ENCODE measurements at places on chromosomes 5 and 9.

DNA sequence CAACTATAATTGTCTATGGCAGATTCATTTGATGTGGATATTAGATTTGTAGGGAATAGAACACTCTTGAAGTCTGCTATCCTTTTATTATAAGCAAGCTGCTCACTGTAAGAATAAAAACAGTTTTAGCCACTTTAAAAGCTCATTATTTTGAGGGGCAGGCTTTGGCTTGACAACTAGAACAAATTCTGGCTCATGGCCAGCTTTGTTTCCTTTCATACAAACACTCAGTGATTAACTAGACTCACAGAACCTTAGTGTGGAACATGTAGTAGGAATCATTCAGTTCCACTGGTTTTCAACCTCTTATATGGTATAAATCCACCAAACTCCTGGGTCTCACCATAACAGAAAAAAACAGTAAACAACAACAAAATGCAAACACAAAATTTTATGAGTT lies 27.4 kb upstream of the CEP120 start:
- DNase-seq, result no peak

GRCh38 chr9:126049088-126049487 lies 277.5 kb upstream of the MVB12B start:
- no peak for DNase-seq

DNA sequence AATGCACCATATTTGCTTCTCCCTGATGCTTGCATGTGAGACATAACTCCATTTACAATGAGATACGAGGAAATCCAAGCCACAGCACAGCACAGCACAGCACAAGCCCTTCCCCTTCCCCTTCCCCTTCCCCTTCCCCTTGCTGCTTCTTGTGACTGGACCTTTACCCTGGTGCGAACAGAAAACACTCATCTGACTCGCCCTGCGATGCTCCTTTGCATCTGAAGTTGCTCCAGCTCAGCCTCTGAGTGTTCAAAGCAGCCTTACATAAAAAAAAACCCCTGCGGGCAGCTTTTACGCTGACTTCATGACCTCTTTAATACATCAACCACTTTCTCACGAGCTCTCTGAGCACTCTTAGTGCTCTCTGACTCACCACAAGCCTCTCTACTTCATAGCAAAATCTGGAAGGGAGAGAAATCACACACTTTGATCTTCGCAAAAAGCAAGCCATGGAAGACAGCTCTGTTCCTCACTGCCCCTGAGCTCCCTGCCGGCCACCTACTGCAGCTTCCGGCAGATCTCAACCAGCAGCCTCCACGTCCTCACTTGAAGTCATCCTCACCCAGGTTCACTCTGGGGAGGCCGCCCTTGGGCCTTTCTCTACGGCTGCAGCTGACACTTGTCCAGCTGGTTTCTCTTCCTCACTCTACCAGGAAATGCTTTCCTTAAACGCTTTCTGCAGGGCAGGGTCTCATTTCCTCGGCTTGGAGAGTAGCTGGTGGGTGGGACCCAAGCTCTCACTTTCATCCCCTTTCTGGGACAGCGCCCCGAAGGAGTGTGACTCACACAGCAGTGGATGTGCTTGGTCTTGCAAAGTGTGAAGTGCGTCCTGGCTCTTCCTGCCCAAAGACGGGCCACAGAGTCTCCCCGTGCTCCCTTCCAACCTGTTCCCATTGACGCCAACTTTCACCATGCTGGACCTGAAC lies 5.3 kb downstream of the SLC34A1 start:
- no peak for DNase-seq

DNA sequence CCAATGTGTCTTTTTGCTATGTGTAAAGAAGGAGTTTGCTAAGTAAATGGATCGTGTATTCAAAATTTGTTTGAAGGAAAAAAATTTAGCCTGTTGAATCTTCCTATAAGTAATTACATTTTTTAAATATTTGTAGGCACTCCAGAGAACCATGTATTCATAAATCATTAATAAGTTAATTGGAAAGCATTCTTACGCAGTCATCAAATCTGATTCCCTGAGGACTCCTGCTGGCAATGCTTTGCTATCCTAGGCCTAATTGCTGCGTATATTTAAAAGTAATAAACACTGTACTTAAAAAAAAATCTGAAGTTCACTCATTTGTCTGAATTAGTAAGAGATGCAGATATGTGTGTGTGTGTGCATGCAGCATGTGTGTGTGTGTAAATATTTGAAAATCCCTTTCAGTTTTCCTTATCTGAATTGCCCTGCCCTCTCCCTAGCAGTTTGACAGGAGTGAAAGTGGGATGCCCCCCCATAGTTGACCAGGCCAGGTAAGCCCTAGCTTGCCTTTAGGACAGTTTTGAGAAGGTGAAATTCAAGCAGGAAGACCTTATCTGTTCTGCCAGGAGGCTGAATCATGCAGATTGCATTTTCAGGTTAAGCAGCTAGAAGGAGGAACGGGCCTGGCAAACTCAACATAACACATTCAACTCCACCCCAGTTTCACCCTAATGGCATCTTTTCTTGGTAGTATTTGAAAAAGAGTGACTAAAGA lies 81.2 kb upstream of the DNAH5 start:
- peak; percentile 10 for DNase-seq

GRCh38 chr9:89036891-89037290 lies 45.6 kb downstream of the S1PR3 start:
- DNase-seq, result no peak

DNA sequence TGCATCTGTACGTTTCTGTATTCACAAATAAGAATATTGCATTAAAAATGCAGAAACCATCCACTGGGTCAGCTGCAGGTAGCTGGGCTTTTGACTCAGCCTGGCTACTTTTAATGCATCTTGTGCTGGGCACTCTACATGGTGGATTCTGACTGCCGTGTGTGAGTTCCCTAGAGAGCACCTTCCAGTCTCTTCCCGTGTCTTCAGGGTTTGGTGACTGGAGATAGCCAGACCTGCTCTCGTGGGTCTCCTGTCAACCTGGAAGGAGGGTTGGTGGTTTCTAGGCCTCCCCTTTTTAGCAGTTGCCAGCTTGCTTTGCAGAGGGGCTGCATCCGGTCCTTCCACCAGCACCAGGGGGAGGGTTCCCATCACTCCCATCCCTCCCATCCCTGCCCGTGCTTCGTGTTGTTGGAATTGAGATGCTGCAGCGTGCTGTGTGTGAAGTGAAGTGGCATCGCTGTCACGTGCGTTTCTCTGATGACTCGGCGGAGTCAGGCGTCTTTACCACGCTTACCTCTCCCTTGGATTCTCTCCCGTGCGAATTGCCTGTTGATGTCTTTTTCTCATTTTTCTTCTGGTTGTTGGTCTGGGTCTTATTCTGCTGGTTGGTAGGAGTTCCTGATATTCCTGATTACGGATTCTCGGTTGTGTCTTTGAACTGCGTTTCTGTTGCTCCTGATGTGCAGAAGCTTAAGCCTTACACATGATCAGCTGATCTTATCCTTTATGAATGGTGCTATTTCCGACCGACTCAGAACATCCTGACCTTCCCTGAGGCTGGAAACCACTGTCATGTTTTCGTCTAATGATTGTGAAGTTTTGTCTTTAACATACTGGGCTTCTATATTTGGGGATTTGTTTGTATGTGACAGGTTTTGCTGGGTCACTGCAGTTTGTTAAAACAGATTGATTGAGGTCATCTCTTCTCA lies 16.9 kb downstream of the FBXW5 start:
- DNase-seq, result no peak

GRCh38 chr9:96440671-96441199 lies 9.2 kb upstream of the HABP4 start:
- no peak for DNase-seq

GRCh38 chr9:115548609-115549260 lies 430.8 kb upstream of the TNC start:
- peak; percentile 96 for DNase-seq

DNA sequence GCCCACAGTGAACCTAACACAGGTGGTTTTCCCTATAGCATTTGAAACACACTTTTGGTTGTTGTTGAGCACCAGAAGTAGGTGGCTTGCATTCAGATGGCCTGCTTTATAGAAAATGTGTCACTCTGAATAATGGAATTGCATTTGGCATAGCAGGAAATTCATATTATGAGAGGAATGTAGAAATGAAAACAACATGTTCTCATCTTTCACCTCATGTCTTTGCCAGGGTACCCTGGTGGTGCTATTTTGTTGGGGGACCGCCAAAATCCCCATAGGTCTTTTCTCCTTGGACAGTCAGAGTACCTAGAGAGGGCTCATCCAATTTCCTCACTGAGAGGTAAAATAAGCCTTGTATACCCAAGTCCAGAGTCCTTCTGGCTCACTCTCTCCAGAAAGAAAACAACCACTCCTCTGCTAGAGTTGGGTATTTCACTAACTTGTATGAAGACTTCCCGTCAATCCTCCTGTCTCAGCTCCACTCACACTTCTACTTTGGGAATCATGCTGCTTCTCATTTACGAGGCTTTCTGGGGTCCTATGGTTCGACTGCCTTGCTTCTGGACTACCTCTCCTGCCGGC lies 67.4 kb downstream of the MRPS27 start:
- no peak for DNase-seq

DNA sequence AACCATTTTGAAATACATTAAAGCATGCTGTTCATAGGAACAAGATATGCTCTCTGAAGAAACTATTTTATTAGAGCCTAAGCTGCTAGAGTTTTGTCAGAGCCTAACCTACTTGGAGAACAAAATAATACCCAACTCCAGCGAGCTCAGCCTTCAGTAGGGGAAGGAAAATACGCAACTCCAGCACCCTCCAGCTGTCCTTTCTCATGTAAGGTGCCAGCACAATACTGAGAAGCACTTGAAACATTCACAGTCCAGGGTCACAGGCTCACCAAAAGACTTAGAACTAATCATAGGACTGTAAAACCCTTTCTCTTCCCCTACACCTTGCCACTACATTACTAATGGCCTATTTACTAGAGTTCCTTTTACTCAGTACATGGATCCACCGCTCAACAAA lies 18.9 kb downstream of the DPYSL3 start:
- no peak for DNase-seq

DNA sequence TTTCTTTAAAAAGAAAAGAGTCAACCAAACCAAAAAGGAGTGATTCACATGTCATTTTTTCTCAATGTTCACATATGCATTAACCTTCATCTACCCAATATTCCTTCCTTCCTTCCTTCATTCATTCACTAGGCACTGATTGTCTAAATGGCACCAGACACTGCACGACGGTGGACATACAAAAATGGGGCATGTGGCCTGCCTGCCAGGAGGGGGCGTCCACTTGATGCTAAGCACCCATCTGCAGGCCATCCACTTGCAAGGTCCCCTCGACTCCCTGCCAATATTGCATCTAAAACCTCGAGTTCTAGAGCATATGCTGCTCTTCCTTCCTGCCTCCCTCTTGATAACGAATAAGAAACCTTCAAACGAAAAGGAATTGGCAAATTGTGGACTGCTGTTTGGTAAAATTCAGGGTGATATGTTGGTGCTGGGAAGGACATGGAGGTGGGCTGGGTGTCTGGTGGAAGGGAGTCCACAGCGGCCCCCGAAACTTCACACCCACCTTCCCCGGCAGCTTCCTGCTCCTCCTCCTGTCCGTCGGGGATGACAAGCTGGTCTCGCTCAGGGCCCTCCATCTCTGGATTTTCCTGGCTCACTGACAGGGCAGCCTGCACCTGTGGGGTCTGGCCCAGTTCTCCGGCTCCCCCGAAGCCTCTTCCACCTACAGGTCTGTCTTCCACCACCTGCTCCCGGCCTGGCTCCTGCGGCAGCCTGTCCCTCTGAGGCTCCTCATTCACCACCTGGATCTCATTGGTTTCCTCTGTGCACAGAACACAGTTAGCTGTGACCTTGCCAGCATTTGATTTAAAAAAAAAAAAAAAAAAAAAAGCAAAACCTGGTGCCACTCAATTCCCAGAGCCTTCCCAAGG lies 64.3 kb downstream of the GOLM1 start:
- DNase-seq, result no peak

- DNase-seq, result no peak
These were observed 13.1 kb downstream of the SELENOP start for GRCh38 chr5:42798284-42799240.

DNA sequence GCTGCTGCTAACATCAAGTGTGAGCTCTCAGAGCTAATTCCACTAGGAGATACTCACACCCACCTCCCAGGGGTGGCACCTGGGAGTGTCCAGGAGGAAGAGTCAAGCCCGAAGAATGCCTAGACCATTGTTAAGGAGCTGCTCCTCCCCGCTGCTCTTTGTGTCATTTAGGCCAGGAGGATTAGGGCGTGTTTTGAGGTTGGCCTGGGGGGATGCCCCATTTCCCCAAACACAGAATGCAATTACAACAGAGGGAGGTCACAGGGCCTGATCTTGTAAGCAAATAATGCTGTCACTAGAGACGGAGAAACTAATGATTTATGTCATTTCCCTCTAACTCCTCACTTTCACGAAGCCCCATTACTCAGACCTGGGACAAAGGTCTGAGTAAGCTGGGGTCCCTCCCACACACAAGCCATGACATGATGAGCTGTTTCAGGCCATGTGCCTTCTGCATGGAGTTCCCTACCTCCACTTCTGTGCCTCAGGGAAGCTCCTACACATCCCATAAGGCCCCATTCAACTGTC lies 312.5 kb downstream of the ACTL7B start:
- no peak for DNase-seq

- no peak for DNase-seq
These were observed 49.7 kb upstream of the GRHPR start for GRCh38 chr9:37372839-37373238.

DNA sequence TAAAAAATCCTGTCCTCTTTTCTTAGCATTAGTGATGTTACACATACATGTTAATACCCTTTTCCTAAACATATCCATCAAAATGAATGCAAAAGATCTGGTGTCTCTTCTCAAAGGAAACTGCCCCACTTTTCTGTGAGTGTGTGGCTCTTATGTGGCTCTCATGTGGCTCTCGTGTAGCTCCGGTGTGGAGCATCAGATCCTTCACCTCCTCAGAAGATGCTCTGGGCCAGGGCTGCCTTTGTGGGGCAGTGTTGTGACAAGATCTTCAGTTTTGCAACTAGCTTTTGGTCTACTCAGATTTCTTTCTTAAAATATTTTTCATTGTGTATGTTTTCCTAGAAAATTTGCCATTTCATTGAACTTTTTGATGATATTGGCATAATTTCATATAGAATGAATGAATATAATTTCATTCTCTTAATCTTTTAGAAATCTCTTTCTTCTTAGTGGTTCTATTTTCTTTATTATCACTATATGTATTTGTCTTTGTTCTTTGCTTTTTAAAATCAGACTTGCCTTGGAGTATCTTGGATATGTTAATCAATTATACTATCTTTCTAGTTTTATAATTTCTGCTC lies 19.4 kb downstream of the GARNL3 start:
- no peak for DNase-seq

- no peak for DNase-seq
These were observed 388 bp downstream of the ANKS6 start for GRCh38 chr9:98795970-98796363.

DNA sequence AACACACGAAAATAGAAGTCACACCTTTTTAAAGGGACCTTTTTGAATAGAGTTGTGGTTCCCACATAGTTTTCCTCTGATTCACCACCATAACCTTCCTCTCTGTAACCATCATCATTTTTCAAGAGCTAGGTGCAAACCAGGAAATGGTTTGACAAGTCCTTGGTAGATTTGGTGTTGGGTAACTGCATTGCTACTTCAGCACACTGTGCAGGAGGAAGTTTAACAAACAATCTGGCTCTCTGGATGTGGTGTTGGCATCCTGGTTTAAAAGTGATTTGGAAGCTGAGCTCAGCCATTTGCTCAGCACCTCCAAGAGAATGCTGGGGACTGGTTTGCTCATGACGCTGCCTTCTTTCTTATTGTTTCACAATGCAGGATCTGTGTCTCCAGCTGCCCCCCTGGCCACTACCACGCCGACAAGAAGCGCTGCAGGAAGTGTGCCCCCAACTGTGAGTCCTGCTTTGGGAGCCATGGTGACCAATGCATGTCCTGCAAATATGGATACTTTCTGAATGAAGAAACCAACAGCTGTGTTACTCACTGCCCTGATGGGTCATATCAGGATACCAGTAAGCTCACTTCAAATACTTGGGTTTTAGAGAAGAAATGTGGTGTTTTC lies 213.1 kb downstream of the RFK start:
- no peak for DNase-seq
